ENCODE measurements at places on chromosomes 3 and 15. TPM values are rescaled to one million over a fixed set of nuclear protein-coding genes. Genes with fewer than 3 reads are reported as not detected.

- no peak for DNase-seq
Measured at GRCh38 chr3:56810577-56811545, 9.1 kb upstream of the ARHGEF3 start.

DNA sequence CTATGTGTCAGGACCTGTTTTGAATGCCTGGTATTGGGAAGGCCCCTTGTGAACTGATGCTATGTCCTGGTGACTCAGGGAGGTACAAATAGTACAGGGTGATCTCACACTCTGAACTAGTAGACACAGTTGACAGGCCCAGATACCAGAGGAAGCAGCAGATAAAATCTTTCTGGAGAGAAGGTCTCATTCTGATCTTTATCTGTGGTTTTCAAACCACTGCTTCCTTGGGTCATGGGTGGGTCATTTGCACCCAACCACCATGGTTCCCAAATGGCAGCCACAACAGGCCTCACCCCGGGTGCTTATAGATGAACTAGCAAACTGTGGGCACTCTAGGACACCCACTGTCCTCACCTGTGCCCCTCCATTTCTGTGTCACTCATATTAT is 43.4 kb downstream of the PXYLP1 start:
- DNase-seq, result no peak

- DNase-seq, result no peak
Measured at GRCh38 chr3:82000773-82001172, 239.3 kb upstream of the GBE1 start.

DNA sequence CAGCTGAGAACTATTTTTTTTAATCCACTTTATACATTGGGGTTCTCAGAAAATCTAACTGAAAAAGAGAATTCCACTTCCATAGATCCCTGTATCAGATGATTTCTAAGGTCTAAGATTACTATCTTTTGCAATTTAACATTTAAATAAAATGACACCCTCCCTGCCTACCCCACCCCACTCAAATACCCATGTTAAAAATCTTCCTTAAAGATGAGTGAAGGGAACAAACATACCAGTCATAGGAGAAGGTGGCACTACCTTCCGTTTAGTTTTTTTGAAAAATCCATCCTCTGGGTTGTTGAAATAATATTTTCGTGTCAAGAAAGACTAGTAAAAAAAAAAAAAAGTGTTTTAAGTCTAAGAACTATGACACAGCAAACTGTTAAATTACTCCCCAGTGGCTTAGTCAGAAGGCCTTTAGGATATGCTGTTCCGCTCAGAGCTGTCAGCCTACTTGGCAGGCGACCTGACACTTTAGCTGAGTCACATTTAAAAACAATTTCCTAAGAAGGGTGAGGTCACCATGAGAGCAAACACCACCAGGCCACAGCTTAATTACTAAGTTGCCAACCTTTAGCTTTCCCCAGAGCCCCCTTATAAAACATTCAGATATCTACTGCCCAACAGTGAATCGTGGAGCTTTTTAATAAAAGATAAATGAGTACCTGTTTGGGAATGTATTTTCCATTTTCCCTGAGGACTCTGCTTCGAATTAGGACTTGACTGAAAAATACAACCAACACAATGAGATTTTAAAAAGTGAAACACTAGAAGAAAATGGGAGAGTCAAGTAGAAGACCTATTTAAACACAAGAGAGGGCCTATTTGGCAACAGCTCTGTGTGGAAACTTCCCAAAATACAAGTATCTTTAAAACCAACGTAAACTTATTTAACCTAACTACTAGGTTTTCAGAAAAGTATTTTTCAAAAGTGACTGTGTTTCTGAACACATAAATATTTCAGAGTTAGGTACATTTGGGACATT is 9.6 kb downstream of the EMC3 start:
- DNase-seq, result no peak

- DNase-seq, result no peak
Measured at GRCh38 chr3:134311265-134311664, 60.6 kb upstream of the RYK start.

DNA sequence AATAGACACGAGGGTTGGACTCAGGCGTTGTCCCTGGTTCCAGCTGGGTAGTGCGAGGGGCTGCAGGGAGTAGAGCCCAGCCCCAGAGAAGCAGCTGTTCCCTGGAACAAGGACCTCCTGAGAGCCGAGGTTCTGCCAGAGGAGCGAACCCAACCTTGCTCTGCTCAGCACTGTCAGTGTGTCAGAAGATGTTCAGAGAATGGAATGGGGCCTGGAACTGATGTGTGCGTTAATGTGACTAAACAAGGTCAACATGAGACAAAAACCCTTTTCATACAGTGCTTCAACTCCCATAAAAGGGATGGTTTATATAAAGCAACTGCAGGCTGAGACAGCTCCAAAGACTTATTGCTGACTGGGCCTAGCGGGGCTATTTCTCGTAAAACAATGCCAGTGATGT is 35.5 kb upstream of the HACD2 start:
- no peak for DNase-seq

DNA sequence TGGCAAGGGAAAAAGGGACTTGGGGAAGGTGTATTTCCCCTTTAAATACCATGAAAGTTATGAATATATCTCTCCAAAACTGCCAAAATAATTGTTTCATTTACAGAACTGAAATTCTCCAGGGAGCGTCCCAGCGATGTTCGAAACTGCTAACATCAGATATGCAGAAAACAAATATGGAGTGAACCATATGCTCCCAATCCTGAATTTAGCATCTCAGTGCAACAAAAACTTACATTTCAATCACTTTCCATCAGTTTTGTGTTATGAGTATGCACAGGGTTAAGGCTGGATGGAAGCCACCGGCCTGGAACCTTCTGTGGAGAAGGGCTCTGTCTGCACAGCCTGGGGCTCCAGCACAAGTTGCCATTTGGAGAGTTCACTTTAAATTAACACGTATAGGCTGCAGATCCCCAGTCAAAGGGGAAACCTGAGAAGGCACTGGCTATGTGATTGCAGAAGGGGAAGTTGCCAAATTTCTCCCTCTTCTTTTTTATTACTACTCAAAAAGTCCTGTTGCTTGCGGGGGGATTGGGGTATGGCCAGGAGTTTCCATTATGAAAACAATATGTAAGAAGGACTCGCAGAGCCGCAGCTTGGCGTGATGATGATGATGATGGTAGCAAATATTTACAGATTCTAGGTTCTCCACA is 56.9 kb upstream of the FOXP1 start:
- DNase-seq, result no peak

GRCh38 chr3:172126741-172127140 is 87.4 kb downstream of the FNDC3B start:
- no peak for DNase-seq

DNA sequence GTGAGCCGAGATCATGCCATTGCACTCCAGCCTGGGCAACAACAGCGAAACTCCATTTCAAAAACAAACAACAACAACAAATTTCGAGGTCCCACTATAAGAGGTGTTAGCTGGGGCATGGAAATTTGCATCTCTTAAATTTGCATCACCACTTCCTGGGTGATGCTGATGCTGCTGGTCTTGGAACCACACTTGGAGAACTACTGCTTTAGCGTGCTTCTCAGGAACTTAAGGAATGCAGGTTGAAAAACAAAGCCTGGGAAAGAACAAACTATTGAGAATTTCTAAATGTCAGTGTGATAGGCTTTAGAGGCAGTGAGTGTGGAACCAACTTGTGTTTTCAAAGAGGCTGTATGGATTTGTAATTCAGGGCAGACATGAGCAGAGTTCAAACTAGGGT is 858.4 kb upstream of the ARPP21 start:
- no peak for DNase-seq

- no peak for DNase-seq
Measured at GRCh38 chr15:57335293-57335715, 41.0 kb upstream of the CGNL1 start.

DNA sequence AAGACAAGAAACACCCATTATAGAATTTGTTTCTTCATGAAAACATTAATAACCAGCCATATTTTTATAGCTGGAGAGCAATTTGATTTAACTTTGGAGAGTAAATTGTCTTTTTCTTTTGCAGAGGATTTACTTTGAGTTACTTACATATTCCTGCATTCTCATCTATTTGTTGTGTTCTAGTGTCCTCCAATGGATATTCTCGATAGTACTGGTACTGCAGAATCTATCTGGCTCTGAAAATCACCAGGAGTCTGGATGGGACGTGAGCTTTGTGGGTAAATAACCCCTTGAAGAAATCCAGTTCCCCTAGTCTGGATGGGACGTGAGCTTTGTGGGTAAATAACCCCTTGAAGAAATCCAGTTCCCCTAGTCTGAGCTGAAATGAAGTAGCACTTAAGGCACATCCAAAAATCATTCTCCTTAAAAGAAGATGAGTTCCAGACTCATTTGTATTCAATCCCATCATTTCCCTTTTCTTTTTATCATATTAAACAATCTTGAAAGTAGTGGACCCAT is 294.1 kb upstream of the UBE2E2 start:
- no peak for DNase-seq

DNA sequence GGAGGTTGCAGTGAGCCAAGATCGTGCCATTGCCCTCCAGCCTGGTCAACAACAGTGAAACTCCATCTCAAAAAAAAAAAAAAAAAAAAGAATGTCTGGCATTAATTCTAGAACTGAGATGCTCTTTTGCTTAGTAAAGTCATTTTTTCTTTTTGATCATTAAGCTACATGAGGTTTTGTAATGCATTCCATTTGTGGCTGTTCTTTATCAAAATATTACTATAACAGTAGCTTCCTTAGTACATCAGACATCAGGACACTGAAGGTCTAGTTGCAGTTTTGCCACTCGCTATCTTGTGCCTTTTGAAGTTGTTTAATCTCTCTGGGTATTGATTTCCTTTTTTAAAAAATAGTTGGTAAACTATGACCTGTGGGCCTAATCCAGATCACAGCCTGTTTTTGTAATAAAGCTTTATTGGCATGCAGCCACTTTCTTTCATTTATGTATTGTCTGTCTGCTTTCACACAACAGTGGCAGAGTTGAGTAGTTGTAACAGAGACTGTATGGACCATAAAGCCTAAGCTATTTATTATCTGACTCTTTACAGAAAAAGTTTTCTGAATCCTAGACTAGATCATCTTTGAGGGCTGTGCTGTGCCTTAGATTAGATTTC is 76.6 kb downstream of the SLC25A26 start:
- DNase-seq, result no peak

DNA sequence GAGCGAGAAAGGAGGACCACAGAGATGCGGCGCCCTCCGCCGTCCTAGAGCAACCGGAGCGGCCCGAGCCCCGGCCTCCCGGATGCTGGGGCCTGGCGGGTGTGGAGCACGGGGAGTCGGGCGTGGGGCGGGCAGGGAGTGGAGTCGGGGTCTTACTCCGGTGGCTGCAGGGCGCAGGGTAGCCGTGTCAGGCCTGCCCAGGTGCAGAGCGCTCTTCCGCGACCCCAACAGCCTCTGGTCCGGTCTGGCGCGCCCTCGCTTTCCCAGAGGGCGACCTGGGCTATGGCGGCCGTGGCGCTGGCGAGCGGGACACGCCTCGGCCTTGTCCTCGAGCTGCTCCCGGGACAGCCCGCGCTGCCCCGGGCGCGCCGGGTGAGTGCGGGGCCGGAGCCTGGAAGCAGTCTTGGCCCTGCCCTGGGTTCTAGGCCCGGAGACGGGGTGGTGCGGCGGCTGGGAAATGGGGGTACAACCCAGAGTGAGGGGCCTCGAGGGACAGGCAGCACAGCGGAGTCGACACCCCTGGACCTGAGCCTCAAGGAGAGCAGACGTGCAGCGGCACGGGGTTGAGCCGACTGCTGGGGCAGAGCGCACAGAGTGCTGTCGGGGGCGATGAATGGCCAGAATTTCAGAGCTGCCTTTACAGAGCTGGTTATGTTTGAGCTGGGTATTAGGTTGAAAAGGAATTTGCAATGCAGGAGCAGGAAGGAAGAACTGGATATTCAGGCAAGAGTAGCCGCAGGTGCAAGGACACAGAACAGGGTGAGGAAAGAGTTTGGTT is at the start of gene ZNF662:
TSS of gene ZNF662 (plus strand) at position 73 of the 778 bp plus-strand sequence. CDS start 1,973 bp downstream, outside the sequence.
- DNase-seq, result peak; percentile 70

GRCh38 chr15:43277901-43278300 is 11.2 kb upstream of the TGM5 start:
- no peak for DNase-seq

GRCh38 chr3:122691195-122691594 is 10.6 kb downstream of the PARP14 start:
- DNase-seq, result no peak

- no peak for DNase-seq
Measured at GRCh38 chr3:20190991-20191390, 5.0 kb upstream of the SGO1 start.

DNA sequence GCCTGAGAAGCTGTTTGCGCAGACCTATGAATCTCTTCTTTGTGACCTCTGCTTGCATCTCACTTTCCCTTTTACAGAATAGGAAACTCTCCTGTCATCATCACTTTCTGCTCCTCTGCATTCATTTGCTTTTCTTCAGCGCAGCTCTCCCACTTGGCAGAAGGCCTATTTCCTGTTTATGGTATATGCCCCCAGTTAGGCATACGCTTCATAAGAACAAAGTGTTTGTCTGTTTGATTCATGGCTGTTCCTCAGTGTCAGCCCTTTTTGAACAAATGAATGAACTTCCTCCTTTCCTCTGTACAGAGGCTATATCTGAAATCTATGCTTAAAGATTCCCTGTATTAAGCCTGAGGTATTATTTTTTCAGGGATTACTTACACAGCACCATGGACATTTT is 1216.9 kb upstream of the GBE1 start:
- DNase-seq, result no peak

GRCh38 chr3:173354124-173354523 is 43.4 kb upstream of the NLGN1 start:
- DNase-seq, result no peak

DNA sequence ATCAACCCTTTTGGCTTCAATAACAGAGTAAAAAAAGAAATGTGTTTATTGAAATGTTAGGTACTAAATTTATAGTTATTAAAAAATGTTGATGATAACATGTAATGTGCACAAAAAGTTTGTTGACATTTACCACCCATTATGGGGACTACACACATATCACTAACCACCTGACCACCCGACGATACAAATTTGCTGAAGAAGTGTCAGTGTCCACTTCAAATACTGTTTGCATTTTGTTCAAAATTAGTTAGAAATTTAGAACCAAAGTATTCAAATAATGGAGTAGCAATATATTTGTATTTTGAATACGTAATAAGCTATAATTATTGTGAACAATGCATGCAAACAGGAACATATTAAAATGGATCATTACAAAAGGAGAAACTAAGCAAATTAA is 54.4 kb downstream of the KCNH8 start:
- no peak for DNase-seq

DNA sequence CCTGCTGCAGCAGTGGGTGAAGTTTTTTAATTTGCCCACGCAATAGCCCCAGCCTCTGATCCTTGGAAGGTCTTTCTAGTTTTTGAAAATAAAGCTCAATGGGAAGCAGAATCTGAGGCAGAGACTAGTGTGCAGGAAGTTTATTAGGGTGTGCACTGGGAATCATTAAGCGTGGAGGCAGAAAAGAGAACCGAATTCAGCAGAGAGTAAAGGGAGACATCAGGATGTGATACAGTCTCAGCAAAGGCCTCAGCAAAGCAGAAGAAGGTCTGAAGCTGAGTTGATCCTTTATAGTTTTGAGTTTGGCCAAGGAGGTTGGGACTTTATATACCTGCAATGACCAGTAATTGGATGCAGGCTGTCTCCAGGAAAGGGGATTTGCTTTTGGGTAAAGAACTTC is 4.9 kb upstream of the BTLA start:
- no peak for DNase-seq

Gene LSAMP
- 1.9 TPM for total RNA-seq

Gene LMAN1L
- 0.60 TPM for total RNA-seq

Gene BSN
- total RNA-seq, result 0.17 TPM

Gene SLC15A2
- total RNA-seq, result 4.5 TPM

Gene BCL2A1
- total RNA-seq, result 1.8 TPM

Gene SYNPR
- not detected for total RNA-seq

Gene CA12
- total RNA-seq, result 141 TPM

Gene CCDC39
- total RNA-seq, result 0.10 TPM

Gene P4HTM
- total RNA-seq, result 40.2 TPM

Gene LSMEM2
- total RNA-seq, result not detected

Gene BOC
- total RNA-seq, result 4.9 TPM

Data from mucosa of descending colon (tissue), 3 donors.